ENCODE measurements at places on chromosomes 7 and 10.

DNA sequence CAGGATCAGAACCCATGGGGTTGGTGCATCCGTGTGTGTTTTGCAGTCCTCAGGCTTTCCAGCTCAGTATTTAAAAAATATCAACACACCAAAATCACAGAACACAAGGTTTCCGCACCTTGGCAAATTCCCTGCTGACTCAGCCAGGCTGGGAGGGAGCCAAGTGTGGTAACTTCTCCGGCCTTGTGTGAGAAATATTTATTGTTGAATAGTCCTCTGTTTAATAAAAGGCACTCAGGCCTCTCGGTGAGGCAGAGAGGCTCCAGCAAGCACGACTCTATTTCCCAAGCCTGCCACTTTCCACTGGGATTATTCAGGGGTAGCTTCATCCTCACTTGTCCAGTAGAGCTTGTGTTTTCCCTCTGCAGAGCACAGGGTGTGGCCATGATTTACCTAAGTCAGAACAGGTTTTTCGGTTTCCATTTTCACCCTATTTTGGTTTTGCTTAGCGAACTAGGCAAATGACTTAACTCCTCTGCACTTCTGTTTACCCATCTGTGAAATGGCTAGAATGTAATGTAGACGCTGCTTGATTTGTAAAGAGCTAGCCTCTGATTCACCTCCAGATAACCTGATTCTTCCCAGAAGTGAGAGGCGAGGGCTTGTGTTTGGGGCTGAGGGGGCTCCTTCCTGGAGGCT lies 13.0 kb upstream of the CHST15 start:
- no peak for DNase-seq

- no peak for DNase-seq
Measured at GRCh38 chr7:149830997-149831740, 7.0 kb upstream of the ZNF862 start.

DNA sequence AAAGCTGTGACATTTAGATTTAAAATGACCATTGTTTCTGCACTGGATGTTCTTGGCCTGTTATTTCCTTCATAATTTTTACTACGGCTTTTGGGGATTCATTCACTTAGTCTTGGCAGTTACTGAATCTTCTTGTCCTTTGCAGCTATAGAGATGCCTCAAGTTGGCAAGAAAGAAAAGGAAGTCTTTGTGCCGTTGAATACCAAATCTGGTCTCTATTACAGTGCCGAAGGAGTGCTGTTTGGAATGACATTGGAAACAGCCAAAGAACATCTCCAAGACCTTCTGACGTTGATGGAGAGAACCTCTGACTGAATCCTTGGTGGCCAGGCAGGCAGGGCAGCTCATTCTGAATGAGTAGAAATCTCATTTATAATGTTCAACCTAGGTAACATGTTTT lies 54.3 kb upstream of the NRP1 start:
- no peak for DNase-seq

DNA sequence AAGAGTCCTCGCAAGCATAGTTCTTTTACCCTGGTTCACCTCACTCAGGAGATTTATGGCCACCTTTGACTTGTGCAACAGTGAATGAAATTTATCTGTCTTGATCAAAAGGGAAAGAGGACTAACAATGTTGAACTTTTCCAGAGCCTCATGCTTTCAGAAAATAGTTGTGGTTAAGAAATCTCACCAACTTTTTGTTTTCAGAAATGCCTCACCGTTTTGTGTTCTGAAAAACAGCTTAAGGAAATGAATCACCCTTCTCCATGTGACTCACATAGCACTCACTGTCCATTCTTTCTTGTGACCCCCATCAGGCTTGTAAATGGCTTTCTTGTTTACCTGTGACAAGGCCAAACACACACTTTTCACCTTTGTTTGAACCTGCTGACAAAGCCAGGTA lies 148.6 kb upstream of the FAM3C start:
- peak; percentile 66 for DNase-seq

DNA sequence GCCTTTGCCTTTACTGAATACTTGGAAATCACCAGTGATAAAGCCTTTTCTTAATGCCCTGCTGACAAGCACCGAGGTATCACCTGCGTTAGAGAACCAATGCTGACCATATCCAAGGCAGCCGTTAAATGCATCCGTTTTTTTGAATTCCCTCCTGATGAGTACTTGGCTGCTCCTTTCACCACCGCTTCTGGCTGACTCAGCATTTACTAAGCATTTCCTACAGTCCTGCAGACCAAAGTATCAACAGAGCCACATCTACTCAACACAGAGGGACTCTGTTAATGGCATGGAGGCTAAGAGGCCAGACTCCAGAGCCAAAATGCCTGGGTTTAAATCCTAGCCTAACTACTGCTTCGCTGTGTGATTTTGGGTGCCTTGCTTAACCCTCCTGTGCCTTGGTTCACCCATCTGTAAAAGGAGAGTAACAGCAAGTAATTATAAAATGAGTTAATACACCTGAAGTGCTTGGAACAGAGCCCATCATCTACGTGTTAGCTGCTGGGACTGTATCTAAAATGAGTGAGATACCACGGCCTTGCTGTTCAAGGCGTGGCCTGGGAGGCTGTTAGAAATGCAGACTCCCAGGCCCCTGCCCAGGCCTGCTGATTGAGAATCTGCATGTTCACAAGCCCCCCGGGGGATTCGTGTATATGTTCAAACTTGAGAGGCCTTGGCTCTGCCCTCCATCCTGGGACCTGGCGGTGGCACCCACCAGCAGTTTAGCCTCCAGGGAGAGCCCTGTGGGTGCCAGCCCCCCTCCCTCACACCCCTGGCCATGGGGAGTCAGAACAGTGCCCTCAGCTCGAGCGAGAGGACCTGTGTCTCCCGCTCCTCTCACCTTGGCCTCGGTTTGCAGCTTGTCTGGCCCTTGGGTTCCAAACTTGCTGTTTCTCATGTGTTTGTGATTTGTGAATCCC lies 30.8 kb upstream of the EFCAB10 start:
- DNase-seq = no peak

DNA sequence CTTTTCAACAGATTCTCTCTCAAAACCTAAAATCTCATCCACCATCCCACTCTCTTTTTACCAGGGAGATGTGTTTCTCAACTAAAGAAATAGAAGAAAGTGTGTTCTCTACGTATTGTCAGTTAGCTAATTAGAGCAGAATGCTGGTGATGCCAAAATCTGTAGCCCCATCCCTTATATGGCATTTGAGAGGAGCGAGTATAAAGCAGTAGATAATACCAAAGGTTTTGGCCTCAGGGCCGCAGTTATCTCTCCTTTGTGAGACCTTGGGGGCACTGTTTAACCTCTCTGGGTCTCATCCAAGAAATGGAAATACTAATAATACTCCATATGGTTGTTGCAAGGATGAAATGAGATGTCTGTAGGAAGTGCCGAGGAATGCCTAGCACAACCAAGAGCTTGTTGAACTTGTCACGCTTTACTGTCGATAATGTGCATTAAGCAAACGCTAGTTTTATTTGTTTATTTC lies 456 bp upstream of the DLD start:
- DNase-seq = no peak

DNA sequence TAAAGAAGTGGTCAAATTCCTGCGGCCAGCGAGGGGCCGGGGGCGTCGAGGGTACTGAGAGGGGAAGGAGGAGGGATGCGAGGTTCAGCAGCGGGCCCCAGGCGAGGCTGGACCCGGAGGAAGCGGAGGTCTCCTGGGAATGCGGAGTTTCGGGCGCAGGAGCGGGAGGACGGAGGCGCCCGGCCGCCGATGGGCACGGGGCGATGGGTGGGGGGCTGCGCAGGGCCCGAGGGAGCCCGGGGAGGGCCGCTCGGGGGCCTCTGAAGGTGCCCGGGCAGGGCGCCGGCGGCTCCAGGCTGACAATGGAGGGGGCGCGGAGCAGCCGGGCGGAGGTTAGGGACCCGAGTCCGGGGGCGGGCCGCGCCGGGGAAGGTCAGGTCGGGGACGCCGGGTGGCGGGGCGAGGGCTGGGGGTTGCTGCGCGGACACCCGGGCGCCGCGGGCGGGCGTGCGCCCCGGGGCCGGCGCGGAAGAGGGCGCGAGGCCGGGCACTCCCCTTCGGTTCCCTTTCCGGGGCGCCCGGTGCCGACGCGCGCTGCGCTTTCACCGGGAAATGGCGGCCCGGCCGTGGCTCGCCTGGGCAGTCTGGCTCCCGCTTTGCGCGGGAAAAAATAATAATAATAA lies 683 bp downstream of the MACROH2A2 start:
- peak; percentile 69 for DNase-seq

DNA sequence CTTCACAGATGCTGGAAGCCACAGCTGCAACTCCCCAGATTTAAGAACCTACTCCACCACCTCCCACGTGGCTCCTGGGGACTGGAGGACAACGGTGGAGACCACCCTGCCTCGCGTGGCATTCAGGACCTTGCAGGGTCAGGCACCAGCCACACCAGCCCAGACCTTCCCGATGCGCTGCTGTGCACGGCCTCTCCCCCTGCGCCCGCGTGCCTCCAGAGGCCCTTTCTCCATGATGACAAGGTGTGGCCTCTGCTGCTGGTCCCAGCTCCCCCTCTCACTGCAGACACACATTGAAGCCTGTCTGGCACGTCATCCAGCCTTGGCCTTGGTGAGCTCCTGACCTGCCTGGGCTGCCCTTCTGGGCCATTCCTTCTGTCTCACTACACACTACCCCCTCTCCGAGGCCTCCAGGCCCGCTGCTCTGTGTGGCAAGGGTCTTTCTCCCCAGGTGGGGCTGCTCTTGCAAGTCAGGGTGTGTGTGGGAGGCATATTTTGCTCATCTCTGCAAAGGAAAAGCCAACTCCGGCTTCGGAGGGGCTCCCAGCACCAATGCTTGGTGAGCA lies 254.8 kb downstream of the MAD1L1 start:
- DNase-seq = no peak

DNA sequence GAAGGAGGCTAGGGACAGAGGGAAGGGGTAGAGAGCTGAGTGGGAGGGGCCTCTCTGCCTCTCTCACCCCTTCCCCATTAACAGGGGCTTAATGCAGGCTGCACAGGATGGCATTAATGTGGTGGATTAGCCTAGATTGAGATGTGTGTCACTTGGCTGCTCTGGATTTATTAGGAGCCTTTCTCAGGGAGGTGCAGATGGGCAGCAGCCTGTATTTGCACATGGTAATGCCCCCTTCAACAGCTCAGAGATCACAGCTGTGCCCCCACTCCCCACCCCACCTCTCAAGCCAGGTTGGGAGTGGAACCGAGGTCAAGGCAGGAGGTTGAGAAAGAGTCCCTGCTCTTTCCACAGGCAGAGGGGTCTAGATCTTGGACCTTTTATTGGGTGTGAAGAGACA lies 7.3 kb downstream of the PITX3 start:
- DNase-seq = no peak

DNA sequence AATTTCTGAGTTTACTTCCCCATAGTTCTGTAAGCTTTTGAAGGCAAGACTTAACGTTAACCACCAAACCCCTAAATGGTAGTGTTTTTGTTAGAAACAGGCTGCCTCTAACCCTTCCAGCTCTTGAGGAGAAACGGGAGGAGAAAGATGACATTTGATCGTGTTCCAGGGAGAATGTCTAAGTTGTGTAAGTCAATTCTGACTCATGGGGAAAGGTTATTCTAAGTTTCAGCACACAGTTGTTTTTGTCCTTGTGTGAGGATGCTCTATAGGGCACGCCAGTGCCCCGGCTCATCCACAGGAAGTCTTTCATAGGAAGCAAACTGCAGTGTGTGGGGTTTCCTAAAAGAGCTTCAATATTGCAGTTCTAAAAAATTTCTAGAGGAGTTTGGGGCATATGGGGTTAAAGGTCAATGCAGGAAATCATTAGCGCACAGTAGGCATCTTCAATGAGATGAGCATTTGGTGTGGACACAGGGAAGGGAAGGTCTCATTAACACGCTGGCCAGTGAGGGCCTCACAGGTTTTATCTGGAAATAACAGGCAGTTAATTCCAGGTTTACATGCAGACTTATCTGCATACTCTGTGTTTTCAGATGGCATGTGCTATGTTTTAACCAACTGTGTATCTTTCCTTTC lies 638.2 kb upstream of the IGFBP3 start:
- no peak for DNase-seq

DNA sequence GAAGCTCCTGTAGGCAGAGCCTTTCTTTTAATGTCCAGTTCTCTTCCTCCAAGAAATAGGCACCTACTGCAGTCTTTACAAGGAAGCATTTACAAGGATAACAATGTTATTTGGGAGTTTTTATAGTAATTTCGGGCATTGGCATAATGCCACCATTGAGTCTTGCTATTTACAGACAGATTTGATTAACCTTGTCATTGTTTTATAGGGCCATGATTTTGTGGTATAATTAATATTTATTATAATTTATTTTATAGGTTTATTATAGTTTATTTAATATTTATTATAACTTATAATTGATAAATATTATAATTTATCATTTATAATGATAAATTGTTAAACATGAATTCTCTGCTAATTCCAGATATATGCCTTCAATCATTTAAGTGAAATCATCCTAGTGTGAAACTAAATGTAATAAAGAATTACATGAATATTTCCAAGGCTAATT lies 573 bp upstream of the POT1 start:
- DNase-seq = no peak

DNA sequence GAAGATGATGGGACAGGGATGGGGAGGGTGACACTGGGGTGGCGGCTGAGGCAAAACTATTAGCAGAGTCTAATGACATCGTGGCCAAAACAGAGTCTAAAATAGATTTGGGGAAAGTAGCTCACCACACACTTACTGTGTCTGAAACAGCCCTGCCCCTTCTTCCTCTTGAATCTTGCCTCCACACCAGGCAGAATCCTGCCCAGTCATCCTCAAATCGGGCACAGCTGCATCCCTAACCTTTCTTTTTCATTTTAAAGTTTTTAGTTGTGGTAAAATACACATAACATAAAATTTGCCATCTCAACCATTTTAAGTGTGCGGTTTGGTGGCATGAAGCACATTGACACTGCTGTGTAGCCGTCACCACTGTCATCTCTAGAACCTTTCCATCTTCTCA lies 90.0 kb downstream of the PRKAG2 start:
- DNase-seq = no peak

- peak; percentile 87 for DNase-seq
Measured at GRCh38 chr7:24783698-24784097, 26.4 kb upstream of the GSDME start.

GRCh38 chr7:116432527-116432916 lies 67.0 kb upstream of the CAV2 start:
- DNase-seq = no peak

DNA sequence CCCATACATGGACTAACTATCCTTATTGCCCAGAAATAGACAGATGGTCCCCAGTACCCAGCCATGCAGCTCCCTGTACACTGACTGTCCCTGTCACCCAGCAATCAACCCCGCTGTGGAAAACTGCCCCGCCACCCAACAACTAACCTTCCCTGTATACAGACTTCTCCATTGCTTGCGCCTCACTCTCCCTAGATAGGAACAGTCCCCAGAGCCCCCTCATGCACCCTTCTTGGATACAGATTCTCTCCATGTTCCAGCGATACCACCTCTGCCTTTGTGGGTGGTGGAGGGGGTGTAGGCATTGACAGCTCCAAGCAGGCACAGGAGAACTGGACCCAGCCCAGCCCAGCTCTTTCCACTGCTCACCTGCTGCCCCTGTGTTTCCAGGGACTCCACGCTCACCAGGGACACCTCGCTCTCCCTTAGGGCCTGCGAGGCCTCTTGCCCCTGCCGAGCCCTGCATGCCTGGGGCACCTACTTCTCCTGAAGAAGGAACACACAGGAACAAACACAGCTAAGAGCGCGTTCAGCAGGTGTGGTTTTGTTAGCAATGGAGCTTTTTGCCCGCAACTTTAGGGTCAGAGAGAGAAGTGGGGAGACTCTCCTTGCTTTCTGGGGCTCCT lies 7.2 kb downstream of the SFTPD start:
- DNase-seq = no peak

All from suppressor macrophage treated with lipopolysaccharide for 1 hour (primary cell).